ENCODE measurements at places on chromosomes 13 and 19.
A peak's percentile ranks its signal among the peaks of the same experiment; 100 is the strongest.

DNA sequence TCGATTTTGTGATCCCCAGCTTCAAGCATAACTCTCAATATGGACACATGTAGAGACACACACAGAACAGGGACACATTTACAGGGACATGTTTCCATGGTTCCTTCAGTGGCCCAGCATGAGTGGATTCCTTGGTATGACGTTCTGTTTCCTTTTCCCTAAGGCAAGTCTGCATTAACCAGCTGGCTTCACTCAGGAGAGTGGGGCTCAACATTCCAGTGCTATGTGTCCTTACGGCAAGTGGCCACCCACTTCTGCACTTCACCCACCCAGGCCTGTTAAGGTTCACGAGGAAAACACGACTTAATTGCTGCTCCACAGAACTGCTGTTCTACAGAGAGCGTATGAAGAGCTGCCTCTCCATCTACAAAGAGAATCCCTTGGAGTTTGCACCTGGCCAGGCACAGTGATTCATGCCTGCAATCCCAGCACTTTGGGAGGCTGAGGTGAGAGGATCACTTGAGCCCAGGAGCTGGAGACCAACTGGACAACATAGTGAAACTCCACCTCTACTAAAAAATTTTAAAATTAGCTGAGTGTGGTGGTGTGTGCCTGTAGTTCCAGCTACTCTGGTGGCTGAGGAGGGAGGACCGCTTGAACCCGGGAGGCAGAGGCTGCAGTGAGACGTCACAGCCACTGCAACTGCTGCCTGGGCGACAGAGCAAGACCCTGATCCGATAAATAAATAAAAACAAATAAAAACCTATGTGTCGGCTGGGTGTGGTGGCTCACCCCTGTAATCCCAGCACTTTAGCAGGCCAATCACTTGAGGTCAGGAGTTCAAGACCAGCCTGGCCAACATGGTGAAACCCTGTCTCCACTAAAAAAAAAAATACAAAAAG, 32.5 kb downstream of the BRD4 start:
- DNase-seq, result no peak

- DNase-seq, result no peak
Observed at GRCh38 chr19:14772467-14772866, 5.9 kb downstream of the ADGRE2 start.

- DNase-seq, result no peak
Observed at GRCh38 chr19:16898361-16899015, 9.7 kb downstream of the F2RL3 start.

GRCh38 chr13:25190771-25191170, 18.7 kb upstream of the AMER2 start:
- no peak for DNase-seq

DNA sequence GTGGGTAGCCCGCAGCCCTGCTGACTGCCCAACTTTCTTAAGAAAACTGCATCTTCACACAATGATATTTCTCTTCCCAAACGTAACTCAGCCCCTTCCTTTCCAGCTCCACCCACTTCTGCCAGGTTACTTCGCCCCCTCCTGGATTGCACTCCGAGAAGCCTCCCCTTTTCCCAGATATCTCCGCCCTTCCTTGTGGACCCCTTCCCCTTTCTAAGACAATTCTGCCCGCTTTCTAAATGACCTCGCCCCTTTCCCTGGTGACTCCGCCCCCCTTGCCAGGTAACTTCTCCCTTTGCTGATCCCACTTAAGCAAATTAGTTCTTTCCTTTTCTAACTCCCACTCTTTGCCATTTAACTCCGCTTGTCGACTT, 2.6 kb downstream of the VSIG10L start:
- DNase-seq, result no peak

DNA sequence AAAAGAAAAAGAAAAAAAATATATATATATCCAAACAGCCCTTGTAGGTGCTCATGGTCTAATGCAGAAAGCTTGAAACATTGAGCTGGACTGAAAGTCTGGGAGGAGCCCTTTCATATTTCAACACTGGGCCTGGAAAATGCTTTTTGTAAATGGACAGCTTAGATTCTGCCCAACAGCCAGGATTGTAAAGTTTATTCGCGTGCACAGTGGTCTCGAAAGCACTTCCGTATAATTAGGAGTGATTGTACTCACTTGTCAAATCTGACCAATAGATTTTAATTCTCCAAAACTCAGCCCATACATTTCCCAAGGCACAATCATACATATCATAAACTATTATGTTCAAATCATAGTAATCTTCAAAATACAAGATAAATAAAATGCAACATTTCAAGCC, 260.1 kb downstream of the COL4A1 start:
- DNase-seq, result no peak

GRCh38 chr13:52809310-52809769, 39.1 kb downstream of the PCDH8 start:
- DNase-seq, result peak; percentile 96

DNA sequence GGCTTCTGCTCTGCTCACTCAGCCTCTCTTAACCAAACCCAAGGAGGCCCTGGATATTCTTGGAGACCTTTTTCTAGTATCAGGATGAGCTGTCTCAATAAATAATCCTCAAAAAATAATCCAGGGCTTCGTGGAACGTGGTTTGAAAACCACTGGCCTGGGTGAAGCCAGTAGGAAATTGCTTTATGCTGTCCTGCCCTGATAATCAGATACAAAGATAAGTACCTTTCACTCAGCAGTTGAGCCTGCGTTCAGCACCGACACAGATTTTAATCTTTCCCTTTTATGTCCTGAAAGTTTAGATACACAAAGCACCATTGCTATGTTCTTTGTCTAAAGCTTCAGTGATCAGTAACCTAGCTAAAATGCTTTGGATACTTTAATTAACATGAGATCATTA, 460.0 kb downstream of the RFC3 start:
- no peak for DNase-seq

Measured in COLO829 (cell line).